ENCODE measurements at places on chromosomes 3 and 15.

- DNase-seq: no peak
These were observed 165.8 kb downstream of the NUP210 start for GRCh38 chr3:13254028-13254951.

GRCh38 chr3:118577055-118577777 lies 457.4 kb downstream of the IGSF11 start:
- DNase-seq: no peak

GRCh38 chr3:130699765-130700164 lies 46.9 kb downstream of the PIK3R4 start:
- no peak for DNase-seq

DNA sequence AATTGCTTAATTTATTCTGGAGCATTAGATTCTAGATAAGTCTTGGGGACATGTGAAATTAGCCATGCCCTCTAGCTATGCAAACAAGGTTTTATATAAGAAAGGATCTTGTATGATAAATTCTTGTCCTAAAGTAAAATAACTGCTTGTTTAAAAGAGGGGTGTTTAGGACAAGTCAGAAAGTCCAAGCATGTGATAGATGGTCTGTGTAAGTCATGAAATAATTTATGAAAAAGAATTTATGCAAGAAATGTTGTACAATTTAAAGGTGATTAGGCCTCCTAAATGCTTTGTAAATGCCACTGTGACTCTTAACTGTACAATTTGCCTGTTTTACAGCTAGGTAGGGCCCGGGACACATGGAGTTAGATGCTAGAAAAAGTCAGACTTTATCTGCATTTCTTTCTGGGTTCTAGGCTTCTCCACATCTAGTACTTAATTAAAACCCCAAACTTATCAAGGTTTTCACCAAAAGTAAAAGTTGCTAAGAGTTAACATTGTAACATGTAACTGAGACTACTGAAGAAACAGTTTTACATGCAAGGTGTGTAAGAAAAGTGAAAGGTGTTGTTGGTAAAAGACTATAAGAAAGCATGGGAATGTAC lies 13.2 kb downstream of the LINS1 start:
- no peak for DNase-seq

DNA sequence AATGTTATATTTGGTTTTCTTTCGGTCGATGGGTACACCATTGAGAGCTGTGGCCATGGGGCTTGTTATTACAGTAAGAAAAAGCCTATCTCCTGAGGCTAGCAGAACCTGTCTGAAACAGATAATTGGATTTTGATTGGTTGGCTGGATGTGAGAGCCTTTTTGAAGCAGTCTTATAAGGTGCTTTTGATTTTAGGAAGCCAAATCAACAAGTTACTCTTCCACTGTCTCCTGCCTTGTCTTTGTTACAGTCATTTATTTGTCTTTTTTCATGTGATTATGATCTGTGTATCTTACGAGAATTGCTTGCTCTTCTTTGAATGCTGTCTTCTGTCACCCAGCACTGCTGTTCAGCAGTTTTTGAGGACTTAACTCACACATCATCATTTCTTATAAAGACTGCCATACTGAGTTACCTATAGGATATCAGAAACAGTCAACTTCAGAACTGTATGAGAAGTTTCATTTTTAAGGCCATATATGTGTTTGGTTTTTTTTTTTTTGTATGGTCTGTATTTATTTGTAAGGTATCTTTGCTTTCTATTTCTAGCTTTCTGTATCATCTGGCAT lies 51.1 kb downstream of the MEF2A start:
- DNase-seq: no peak

- DNase-seq: no peak
These were observed 10.4 kb downstream of the NSMCE3 start for GRCh38 chr15:29259233-29259632.

- DNase-seq: no peak
These were observed 95.7 kb upstream of the IGSF10 start for GRCh38 chr3:151556596-151556995.

DNA sequence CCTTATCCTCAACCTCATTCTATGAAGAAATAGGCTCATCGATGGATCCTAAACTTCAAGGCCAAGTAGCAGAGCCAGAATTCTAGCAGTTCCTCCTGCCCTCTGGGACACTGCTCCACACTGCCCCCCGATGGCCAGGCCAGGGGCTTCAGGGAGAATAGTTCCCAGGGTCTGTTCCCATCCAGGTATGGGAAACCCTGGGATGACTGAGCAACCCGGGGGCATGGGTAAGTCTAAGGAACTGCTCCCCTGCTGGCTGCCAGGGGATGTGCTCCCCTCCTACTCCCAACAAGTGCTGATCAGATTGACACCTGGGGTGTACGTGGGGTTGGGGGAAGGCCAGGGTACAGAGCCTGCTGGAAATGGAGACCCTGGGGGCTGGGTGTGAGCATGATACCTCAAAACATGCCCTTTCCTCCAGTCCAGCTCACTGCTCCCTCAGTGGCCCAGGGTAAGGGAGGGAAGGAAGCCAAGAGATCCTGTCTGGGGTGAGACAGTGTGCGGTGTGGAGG lies 7.6 kb downstream of the ULK3 start:
- DNase-seq: peak; percentile 82

DNA sequence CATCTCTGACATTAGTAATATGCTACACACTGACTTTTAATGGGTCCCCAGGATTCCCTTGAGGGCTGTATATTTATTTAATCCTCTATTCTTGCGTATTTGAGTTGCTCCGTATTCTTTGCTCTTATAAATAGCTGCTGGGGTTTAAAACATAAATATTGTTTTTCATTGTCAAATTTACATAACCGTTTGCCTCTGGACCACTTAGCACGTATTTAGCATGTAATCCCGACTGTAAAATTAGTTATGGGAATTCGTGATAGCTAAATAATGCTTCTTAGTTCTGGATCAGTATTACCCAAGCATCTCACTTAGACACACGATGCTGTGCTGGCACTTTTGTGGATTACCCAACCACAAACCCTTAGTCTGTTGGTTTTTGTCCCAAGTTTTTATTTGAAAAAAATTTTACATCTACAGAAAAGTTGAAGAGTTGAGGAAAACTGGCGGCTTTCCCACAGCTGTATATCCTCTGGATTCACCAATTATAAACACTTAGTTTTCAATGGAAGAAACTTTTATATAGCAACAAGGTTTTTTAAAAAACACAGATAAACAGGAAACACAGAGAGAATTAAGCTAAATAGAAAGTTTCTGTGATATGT lies 296.8 kb upstream of the TPM1 start:
- no peak for DNase-seq

DNA sequence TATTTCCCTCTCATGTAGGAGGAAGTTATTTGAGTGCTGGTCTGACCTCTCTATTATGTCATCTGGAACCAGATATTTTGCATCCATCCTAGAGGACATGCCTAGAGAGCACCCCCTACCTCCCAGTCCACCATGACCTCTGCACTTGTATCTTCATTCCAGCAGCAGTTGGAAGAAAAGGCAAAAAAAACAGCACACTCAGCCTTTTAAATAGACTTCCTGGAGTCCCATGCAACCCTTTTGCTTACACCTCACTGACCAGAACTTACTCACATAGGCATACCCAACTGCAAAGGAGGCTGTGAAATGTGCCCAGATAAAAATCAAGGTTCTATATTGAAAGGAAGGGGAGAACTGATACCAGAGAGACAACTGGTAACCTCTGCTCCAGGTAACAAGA lies 92.3 kb upstream of the FHIT start:
- DNase-seq: no peak

- DNase-seq: no peak
These were observed 28.6 kb downstream of the TRAK1 start for GRCh38 chr3:42119561-42120355.

DNA sequence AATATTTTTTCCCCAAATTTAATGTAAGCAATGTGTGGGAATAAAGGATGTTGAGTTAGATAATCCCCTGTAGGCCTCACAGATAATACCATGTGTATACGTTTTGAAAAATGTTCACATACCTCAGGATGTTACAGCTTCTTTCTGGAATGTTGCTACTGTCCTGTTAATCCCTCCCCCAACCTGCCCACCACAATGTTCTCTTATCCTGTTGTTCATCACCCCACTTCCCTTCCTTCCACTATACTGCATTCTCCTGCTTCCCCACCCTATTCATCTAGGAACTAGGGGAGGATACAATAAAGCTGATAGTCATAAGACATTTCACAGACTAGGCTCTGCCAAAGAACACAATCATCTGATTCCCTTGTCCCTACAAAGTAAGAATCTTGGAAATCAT lies 92.1 kb downstream of the IGF2BP2 start:
- DNase-seq: no peak

GRCh38 chr15:94610485-94610884 lies 379.1 kb downstream of the MCTP2 start:
- no peak for DNase-seq

GRCh38 chr3:184874709-184875644 lies 63.0 kb downstream of the VPS8 start:
- peak; percentile 30 for DNase-seq

DNA sequence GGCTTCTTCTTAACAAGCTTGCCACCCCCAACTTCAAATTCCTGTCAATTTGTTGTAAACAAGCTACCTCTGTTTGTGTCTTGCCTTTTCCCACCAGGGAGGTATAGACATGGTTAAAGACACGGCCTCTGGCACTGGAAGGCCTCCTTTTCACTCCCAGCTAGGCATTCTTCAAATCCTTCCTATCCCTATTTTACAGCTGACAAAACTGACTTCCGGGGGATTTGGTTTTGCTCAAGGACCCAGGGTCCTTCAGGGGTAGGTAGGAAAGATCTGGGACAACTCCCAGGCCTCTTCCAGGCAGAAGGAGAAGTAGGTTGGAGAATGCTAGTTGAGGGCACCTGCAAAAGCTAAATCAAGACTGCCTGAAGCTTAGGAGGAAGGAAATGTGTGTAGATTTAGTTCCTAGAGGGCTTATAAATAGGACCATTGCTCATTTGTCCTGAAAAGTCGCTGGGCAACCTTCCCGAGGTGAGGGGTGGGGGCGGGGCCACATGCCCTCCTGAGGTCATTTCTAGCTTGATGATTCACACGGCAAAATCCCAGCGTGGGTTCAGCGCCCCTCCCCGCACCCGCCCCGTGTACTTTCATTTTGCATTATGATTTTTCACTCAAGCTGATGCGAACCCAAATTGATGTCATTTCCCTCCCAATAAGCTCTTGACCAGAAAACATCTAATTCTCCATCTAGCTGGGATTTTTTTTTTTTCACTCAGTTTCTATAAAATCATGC lies 365.5 kb downstream of the SHQ1 start:
- peak; percentile 71 for DNase-seq

DNA sequence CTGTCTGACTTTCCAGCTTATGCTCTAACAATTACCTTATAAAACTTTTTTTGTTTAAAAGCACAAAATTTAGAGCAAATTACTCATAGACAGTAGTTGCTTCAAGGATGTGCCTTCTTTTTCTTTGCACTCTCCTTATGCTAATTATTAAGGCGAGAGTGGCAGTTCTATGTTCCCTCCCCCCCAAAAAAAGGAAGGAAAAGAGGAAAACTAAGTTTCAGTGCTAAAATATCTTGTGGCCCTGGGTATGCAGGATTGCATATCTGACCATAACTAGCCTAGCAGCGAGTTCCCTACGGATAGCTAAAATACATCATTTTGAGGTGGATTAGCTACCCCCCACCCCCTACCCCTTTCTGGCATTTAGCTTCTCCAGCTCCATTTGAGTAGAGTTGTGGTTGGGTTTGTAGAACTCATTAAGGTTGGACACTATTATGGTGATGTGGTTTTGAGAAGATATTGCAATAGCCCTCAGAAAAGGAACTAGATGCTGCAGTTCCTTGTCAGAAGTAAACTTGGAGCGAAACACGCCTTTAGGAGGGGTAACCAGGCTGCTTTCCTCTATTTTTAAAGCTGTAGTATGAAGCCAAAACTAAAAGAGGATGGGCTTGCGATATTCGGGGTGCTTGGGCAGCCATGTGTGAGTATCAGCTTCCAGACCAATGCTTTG lies 174.6 kb downstream of the AKAP13 start:
- DNase-seq: no peak

DNA sequence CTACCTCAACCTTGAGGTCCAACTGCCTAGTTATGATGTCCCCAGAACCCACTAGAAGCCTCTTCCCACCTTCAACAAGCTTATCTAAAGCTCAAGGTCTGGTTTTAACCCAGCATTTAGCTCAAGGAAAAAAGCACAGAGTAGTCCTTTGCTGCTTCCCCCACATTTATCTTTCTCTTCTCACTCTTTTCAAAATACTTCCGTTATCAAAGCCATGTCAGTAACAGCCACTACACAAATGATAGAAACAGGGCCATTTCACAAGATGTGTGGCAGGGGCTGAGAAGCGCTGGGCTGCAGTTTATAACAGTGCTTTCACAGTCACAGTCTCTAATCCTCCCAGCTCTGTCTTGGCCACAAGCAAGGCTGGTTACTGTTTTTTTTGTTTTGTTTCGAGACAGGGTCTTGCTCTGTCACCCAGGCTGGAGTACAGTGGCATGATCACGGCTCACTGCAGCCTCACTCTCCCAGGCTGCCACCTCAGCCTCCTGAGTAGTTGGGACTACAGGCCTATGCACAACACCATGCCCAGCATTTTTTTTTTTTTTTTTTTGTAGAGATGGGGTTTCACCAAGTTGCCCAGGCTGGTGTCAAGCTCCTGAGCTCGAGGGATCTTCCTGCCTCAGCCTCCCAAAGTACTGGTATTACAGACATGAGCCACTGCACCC lies 218.8 kb downstream of the OSBPL10 start:
- no peak for DNase-seq

DNA sequence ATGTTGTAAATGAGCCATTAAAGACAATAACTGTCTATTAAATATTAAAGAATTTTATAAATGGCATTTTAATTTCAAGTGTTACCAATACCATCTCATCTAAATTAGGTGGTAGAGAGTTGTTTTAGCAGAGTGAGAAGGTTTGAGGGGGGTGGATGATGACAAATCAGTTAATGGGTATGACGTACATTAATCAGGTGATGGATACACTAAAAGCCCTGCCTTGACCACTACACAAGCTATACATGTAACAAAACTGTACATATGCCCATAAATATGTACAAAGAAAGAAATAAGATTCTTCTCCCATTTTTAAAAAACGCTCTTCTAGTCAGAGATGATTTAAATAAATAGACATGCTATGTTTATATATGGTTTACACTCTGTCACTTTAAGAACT lies 40.0 kb downstream of the TAFA4 start:
- DNase-seq: no peak

DNA sequence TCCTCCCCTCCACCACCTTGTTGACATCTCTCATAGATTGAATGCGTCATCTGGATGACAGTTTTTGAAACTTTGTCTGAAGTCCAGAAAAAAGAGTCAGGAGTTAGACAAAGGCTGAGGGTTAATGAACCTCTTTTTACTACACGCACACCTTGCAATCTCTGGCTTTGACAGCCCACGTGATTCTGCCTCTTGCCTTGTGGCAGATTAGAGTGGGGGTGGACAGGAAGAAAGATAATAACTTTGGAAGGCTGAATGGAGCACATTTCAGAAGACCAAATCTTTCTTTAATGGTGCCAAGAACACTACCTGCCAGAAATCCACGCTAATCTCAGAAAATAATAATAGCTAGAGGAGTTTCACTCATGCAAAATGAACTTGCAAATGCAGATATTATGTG lies 327.9 kb upstream of the TRIM42 start:
- no peak for DNase-seq
